Memory B cell (primary cell): ENCODE measurements at places on chromosomes 13 and 19.

DNA sequence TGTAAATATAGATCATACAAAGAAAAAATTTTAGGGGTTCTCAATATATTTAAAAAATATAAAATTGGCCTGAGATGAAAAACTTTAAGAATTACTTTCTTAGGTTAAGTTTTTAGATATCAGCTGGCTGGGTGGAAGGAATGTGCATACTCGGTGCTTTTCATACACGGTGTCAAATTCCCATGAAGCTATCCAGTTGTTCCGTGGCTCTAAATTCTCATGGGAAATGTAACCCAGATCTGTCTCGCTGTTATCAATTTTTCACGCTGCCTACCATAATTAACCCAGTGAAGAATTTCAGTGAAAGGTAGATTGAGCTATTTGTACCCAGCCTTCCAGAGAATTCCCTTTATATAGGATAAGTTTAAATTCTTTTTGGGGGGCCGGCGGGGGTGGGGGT is 11.6 kb upstream of the ZNF835 start:
- DNase-seq, result no peak

GRCh38 chr19:13985771-13986347 is 20.3 kb downstream of the RFX1 start:
- DNase-seq, result no peak

GRCh38 chr19:35153701-35154524 is 622 bp upstream of the FXYD5 start:
- DNase-seq, result peak; percentile 68

DNA sequence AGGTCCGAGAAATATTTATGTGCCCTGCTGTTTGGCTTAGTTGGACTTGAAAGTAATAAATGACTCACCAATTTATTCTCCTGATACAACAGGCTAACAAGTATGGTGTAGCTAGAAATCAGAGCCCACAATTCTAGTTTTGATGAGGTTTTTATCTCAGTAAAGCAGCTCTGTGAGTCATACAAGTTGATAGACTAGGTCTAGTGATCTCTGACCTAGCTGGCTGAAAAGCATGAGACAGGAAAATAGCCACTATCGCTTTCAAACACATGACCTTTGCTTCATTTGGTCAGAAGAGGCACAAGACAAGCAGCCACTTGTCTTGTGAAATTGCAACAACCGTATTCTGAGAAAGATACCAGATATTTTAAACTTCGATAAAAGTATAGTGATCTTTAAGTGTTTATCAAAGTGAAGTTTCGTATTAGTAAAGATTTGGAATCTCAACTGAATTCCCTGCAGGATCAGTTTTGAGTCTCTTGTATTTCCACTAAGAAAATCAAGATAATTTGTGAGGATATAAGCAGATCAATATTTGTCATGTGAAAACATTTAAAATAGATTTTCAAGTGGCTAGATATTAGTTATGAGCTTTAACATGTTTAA is 126.7 kb downstream of the MAB21L1 start:
- DNase-seq, result no peak

DNA sequence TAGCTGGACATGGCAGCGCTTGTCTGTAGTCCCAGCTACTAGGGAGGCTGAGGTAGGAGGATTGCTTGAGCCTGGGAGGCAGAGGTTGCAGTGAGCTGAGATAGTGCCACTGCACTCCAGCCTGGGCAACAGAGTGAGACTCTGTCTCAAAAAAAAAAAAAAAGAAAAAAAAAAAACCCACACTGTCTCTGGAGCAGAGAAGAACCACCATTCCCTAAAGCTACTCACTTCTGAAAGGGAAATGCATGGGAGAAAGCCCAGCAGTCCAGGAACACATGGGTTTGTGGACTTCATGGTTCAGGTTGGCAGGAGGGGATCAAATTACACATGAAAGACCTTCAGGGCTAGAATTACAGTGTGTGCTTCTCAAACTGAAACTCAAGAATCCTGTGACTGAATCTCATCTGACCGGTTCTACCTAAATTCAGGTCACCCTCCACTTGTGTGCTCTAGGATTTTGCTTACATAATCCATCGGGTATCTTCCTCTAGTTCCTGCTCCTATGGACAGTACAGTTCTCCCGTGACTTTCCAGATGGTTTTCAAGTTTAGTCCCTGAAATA is 30.2 kb upstream of the CPB2 start:
- DNase-seq, result no peak

DNA sequence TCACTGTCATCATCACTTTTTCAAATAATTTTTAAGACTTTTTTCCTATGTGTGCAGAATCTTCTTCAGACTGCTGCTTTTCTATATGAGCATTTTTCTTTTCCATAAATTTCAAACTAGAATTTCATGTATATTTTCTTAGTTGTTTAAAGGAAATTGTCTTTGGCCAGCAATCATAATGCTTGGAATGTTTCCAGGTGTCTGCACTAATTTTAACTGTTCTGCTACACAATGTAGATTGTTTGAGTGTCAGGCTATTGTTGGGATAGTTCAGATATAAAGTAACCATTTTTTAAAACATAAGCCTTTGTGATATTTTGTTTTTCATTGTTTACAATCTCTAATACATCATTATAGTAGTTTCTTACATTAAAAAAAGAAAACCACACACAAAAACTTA is 1418.5 kb downstream of the EFNB2 start:
- no peak for DNase-seq

DNA sequence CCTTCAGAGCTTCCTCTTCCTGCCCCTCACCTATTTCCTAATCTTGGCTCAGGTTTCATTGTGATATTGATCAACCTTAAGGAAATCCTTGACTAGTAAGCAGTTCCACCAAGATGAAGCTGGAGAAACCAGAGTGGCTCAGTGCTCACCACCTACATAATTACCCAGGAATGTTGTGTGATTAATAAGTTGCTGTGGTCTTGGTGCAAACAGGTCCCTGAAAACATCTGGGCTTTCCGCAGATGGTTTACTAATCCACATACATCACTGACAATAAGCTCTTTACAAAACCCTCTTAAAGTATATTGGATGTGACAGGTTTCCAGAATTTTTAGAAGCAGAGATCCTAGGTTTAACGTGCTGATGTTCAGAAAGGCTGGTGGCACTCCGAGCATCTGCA is 8.6 kb upstream of the SERP2 start:
- DNase-seq, result no peak

- DNase-seq, result no peak
These were observed 134.0 kb downstream of the KCNRG start for GRCh38 chr13:50149214-50149613.

DNA sequence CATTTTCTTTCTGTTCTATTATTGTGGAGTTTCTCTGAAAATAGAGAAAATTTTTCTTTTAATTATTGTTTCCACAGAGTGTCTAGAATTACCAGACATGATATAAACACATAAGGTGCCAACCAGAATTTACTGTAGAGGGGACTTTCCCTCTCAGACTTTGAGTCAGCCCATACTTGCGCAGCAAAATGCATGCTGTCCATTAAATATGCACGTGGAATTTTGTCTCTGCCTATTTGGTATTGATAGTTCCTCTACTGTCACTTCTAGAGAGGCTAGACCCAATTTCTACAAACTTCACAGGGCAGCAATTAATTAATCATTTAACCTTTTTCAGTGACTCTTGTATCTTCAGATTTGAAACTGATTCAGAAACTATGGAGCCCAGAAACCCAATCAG is 8.9 kb downstream of the ZNF93 start:
- no peak for DNase-seq

GRCh38 chr19:279656-280055 is 11.5 kb downstream of the PLPP2 start:
- no peak for DNase-seq

DNA sequence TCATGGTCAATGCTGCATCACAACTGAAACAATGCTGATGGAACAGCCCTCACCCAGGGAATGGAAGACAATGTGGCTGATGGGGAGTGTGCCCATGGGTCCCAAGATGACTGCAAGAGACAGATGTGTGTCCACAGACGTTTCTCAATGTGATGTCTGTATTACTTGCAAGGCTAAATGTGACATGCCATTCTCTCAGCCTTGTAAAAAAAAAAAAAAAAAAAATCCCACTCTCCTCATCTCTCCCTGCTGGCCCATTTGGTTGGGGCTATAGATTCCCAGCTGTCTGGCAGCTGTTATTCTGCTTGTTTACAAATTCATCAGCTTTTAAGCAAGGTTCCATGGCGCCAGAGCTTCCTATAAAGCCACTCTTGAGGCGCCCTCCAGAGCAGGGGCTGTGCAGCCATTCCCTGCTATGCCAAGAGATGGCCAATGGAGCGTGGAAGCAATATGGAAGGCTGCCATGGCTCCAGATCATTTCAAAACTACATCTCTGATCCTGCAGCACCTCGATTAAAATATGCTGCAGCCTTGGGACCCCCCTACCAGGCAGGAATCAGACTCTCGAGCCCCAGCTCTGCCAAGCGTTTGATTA is 294.8 kb downstream of the FOXO1 start:
- DNase-seq, result no peak

- no peak for DNase-seq
These were observed 4.9 kb upstream of the USE1 start for GRCh38 chr19:17210296-17210695.

- no peak for DNase-seq
These were observed 15.4 kb downstream of the OR10H4 start for GRCh38 chr19:15964231-15964630.

DNA sequence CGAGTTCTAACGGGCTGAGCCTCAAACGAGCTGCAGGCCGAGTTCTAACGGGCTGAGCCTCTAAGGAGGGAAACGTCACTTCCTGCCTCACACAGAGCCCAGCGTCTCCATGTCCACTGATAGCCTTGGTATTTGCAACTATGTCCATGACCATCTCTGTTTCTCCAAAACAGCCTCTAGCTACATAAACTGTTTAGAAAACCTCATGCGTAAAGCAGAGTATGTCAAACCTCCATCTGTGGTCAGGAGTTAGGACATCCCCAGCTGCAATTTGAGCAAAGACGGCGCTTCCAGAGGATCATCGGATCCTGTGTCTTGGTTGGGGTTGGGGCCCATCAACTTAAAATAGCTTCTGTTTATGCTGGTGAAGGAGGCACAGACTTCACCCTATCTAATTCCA is 20.8 kb downstream of the RASA3 start:
- DNase-seq, result no peak

- DNase-seq, result no peak
These were observed 590.3 kb upstream of the MIR17HG start for GRCh38 chr13:90757127-90757680.

DNA sequence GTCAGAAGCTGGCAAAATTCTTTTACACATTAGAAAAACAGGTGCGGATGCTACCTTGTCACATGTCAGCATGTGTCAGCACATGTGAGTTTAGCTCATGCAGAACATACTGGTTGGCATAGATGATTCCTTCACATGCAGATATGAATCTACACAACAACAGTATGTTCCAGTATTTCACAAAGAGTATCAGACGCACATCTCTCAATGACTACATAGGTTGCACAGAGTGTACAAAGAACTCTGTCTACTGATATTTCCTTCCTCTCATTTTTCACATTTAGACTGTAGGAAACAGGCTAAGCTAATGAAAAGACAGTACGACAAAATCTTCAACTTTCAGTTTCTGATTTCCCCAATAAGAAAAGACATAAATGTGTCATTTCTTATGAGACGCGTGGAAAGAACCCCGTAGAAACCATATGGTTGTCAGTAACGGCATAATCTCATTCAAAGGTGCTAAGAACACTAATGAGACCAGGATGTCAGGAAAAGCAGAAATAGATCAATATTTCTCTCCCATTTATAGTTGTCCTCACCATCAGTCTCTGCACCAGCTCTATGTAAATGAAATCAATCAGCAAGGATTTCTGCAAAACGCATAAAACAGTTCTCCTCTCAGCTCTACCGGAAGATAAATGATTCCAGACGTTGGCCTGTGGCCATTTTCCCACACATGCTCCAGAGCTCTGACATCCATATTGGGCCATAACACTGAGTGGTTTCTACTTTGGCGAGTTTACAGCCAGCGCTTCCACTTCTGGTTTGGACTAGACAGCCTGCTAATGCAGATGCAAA is 81.2 kb downstream of the STARD13 start:
- DNase-seq, result no peak

- no peak for DNase-seq
These were observed 8.8 kb downstream of the EDNRB start for GRCh38 chr13:77909827-77910226.

DNA sequence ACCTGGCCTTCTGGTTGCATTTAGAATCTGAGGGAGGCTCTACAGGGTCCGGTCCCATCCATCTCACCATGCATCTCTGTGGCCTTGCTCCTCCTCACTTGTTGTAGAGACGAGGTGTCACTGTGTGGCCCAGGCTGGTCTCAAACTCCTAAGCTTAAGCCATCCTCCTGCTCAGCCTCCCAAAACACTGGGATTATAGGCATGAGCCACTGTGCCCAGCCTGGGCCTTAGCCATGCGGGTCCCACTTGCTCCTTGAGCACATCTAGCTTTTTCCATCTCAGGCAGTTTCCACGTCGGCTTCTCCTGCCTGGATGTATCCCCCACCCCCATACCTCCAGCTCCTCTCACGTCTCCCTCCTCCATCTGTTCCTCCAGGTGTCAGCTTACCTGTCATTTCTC is 9.8 kb downstream of the ELSPBP1 start:
- no peak for DNase-seq

- DNase-seq, result no peak
These were observed 85.2 kb downstream of the EDNRB start for GRCh38 chr13:77833331-77833863.

GRCh38 chr13:55869648-55870047 is 1271.1 kb upstream of the PRR20A start:
- no peak for DNase-seq

GRCh38 chr13:46121033-46121432 is 16.2 kb upstream of the CPB2 start:
- DNase-seq, result no peak

- DNase-seq, result no peak
These were observed 27.1 kb downstream of the IZUMO4 start for GRCh38 chr19:2123682-2124387.

DNA sequence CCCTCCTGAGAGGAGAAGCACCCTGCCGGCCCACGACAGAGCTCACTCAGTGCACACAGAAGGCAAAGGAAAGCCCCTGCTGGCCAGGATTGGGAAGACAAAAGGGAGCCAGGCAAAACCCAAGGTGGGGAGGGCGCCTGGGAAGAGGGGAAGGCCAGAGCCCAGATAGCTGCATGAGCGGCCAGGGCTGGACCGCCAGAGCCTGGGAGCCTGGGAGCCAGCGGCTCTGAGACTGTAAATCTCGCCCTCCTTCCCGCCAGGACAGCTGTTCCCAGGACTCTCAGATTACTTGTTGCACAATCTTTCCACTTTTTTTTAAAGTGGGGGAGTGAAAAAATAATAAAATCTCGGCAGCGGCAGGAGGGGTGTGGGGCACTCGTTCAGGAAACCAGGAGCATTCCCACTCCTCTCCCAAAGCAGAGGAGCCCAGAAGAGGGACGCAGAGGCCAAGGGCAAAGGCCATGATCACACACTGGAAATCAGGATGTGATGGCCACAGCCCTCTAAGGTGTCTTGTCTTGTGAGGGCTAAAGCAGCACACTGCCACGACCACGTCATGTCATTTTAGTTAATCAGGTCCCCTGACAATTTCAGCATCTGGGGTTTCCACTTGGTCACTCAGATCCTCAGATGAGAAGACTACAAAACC is 19.6 kb upstream of the EPHX3 start:
- DNase-seq, result no peak

- DNase-seq, result no peak
These were observed 192.2 kb downstream of the STK24 start for GRCh38 chr13:98384739-98385138.

- DNase-seq, result no peak
These were observed 32.2 kb upstream of the ARGLU1 start for GRCh38 chr13:106599875-106600797.

GRCh38 chr19:19120308-19121231 is 17.7 kb downstream of the TMEM161A start:
- DNase-seq, result no peak
